AG04450 (cell line): ENCODE measurements at places on chromosomes 3 and 15. TPM values are rescaled to one million over a fixed set of nuclear protein-coding genes. Genes with fewer than 3 reads are reported as not detected.

GRCh38 chr3:88105325-88105724 is 44.4 kb upstream of the C3orf38 start:
- no peak for DNase-seq

- no peak for DNase-seq
Observed at GRCh38 chr15:39744334-39745103, 38.1 kb downstream of the FSIP1 start.

- no peak for DNase-seq
Observed at GRCh38 chr15:49103002-49103401, 52.4 kb downstream of the COPS2 start.

GRCh38 chr3:194971009-194971408 is 285.3 kb downstream of the FAM43A start:
- no peak for DNase-seq

GRCh38 chr3:99747915-99748314 is 69.7 kb upstream of the CMSS1 start:
- DNase-seq, result no peak

DNA sequence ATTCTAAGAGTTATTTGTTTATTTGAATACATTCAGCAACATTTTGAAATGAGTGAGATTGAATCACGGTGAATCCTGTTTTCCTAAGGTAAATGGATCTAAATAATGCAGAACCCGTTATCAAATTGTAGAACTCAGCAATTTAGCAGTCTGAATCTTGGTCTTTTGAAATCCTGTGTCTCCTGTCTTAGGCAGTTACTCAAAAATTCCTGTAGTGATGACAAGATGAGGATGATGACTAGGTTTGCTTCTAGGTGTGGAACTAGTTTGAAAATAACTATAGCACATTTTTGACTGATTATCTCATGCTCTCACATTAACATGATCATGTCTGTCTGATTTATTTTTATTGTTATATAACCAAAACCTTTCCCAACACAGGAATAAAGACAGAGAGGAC is 115.0 kb downstream of the RAP2B start:
- DNase-seq, result no peak

GRCh38 chr3:14716591-14716990 is 41.6 kb downstream of the C3orf20 start:
- DNase-seq, result no peak

DNA sequence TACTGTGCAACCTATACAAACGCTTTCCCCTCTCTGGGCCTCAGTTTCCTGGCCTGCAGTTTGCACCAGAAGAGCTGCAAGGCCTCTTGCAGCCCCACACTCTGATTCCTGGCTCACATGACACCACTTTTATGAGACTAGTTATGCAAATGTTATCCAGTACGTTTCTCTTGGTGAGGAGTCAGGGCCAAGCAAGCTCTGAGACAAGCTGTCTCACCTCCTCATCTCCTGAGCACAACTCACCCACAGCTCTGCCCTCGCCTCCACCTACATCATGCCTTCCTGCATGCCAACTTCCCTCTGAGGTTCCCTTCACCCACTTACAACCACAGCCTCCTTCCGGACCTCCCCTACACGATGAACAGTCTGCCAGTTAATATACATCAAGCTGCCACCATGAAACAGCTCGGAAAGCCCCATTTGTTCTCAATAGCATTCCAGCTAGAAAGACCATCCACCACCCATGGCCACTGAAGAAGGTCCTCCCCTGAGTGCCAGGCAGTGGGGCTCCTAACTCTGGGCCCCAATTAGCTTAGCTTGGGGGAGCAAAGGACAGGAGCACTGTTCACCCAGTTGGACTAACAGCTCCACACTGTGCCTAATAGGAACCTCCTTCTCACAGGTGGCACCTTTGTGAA is 25.0 kb downstream of the CRYGS start:
- no peak for DNase-seq

DNA sequence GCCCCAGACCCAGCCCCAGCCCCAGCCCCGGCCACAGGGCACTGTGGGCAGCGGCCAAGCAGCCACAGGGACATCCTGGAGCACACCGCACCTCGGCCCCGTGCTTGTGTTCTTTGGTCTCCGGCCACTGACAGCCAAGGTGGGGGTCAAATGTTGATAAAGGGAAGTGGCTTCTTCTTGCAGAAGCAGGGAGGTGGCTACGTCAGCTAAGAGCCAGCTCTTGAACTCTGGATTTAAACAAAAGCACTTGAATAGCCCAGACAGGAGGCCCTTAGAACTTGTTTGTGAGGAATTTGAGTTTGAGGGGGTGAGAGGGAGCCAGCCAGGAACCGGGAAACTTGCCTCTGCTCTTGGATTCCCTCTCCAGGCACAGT is 135.8 kb upstream of the ABHD17C start:
- DNase-seq, result no peak

DNA sequence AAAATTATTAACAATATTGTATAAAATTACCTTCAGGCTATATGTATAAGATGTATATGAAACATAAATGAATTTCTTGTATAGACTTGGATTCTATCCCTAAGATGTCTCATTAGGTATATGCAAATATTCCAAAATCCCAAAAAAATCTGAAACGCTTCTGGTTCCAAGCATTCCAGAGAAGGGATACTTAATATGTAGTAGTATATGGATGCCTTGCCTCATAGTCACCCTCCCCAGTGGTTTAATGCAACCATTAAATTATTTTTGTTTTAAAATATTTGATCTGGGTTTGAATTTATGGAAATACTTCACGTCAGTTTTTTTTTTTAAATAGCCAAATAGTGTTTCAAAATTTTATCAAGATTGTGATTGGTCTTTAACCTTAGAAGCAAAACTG is 27.2 kb downstream of the PLCL2 start:
- DNase-seq, result no peak

DNA sequence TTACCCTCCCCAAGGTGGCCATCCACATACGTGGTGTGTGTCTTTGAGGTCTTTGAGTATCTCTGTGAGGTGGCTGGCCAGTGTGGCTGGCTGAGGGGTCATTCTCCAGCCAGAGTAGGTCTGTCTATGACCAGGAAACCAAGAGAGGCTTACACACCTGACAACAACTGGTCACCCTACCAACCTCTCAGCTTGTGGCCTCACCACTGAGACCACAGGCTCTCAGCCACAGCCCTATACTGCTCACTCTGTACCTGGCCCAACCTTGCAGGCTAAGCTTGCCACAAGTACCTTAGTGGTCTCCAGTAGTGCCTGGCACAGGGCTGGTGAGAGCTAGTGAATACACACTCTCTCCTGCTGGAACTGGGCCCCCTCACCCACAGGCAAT is 5.1 kb downstream of the HEMK1 start:
- DNase-seq, result no peak

GRCh38 chr3:11444404-11444803 is 172.2 kb downstream of the ATG7 start:
- DNase-seq, result no peak

The CXCR6 gene
- polyA plus RNA-seq, result not detected in 2 replicates

The GOLGA8Q gene
- polyA plus RNA-seq, result 0.69 and 0.74 TPM in 2 replicates
